ENCODE measurements at places on chromosomes 4 and X.

DNA sequence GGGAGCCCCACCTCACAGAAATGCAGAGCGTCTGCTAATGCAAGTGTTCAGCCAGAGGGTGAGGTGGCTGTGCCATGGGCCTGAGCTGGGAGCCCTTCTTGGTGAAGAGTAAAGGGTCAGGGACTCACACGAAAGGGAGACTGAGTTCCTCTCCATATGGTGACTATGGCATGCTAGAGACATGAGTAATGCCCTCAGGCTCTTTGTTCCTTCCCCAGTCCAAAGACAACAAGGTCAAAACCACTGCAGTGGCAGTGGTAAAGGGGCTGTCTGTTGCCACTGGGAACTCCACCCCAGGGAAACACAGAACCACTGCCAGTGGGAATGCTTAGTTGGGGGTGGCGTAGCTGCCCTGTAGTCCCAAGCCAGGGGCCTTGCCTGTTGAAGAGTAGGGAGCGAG is 22.4 kb downstream of the RAB40AL start:
- peak; percentile 29 for DNase-seq

DNA sequence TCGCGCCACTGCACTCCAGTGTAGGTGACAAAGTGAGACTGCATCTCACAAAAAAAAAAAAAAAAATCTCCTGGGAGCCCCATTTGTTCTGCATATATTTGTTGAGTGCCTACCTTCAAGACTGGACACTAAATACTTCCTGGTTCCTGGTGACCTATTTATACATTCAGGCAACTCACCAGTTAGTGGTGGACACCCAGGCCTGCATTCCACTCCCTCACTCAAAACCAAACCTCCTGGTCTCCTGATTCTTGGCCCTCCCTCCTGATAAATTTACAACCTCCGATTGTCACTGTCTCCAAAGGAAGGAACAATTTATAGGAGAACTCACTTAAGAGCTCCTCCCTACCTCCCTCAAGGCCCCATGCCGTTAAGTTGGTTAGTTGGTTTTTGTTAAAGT is 3.1 kb downstream of the SYAP1 start:
- no peak for DNase-seq

DNA sequence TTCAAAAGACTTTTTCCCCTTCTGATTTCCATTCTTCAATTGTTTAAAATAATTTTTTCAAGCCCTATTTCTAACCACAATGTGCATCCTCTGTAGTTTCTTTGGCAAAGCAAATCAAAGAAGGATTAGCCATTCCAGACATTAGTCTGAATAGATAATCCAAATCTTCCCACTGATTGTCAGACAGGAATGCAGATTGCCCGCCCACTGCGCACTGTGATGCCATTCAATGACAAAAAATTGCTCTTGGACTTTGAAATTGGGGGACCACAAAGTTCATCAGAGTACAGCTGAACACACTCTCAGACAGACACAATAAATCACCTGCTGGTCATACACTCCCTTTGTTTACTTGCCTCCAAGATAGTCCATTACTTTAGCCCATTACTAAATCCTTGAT is 216.5 kb upstream of the DKK2 start:
- no peak for DNase-seq

- no peak for DNase-seq
These were observed 62.8 kb upstream of the DIAPH2 start for GRCh38 chrX:96621811-96622210.

GRCh38 chrX:2387614-2388239 is 113.0 kb downstream of the DHRSX start:
- no peak for DNase-seq

DNA sequence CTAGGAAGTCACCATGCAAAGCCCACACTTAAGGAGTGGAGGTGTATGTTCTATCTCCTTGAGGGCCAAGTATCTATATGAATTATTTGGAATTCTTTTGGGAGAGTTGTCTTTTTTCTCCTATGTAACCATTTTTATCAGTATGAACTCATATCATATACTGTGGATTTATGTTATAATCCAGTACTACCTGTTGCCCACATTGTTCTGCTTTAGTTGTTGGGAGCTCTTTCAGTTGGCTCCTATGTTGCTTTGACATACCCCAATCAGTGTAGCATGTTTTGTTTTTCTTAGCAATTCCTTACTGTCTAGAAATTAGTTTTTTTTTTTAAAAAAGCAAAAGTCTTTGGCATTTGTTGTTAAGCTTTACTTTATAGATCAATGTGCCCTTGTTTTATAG is 13.0 kb downstream of the UCHL1 start:
- no peak for DNase-seq

GRCh38 chrX:39957816-39958566 is 139.8 kb downstream of the BCOR start:
- no peak for DNase-seq

DNA sequence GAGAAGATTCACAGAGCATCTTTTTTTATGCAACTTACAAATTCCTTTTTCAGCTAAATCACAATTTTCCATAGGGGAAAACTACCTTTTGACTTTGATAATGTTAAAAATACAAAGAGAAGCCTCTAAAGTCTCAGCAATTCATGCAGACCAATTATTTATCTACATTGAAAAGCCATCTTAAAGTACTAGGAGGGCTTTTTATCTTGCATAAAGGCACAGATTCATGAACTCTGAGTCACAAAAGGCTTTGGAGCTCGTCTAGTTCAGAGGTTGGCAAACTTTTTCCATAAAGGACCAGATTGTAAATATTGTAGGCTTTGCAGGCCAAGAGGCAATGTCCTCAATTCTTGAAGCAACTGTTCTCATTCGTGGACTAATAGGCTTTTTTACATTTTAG is 210.4 kb upstream of the HDX start:
- DNase-seq = no peak

DNA sequence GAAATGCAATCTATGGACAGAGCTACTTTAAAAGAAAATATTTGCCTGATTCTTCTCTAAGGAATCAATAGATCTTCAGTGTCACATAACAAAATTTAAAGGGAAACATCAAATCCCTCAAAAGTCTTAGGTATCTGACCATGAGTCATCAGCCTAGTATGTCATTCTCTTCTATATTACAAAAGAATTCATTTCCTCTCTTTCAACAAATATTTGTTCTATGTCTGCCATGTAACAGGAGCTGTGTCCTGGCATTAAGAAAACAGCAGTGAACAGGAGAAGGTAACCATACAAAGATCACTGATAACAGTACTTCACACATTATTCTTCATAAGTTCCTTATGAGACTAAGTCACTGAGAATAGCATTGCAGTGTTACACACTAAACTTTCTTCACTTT is 243.6 kb upstream of the DKK2 start:
- DNase-seq = no peak

DNA sequence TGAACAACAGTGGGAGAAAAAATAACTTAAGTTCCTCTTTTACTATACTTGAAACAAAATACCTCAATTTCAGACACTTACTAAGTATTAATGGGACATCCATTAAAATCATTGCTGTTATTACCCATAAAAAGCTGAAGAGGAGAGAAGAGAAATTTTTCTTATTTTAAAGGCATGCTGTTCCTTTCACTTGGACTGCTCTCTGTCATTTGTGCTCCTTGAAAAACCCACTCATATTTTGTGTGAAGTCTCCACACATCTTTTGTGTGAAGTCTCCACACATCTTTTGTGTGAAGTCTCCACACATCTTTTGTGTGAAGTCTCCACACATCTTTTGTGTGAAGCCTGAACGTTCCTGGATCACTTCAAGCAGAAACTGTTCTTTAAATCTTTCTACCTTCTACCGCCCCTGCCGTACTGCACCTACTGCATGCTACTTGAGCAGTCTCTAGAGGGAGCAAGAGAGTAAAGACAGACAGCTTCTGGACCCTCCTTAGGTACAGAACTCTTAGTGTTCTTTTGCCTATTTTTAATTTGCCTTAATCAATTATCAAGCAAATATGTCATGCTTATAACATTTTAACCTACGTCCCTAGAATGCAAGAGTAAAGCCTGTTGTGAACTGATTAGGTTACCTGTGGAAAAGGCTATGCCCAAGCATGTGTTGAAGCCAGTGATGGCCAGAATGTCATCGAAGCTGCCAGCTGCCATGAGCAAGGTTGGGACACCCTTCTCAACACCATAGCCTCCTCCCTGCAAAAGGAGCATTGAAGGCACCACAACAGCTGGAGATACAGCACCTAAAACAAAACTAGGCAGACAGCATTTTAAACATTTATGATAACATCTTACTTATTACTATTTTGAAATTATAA is 27.1 kb upstream of the SLC9B1 start:
- DNase-seq = peak; percentile 59

DNA sequence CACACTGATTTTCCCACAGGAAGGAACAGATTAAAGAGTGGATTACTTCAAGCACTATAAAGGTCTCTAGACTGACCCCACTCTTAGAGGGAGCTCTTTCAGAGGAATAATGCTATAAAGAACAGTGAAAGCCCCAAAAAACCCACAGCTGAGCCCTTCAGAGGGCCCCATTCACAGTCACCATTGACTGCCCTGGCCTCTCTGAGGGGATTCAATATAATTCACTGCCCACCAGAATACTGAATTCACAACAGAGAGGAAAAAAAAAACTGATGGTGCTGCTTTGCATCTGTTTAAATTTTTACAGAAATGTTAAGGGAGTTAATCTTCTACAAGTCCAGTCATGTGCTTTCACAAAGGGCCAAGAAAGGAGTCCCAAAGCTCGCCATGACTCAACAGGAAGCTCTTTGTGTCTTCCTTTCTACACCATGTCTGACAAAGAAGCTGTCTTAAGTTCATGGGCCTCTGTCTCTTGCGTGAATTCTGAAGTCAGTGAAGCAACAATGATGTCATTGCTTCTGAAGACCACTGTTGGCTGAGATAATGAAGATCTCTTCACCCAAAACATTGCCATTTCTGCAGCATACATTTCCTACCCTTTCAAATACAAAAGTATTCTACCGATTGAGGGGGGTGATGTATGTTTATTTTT is 174.9 kb downstream of the ADAMTS3 start:
- DNase-seq = no peak

DNA sequence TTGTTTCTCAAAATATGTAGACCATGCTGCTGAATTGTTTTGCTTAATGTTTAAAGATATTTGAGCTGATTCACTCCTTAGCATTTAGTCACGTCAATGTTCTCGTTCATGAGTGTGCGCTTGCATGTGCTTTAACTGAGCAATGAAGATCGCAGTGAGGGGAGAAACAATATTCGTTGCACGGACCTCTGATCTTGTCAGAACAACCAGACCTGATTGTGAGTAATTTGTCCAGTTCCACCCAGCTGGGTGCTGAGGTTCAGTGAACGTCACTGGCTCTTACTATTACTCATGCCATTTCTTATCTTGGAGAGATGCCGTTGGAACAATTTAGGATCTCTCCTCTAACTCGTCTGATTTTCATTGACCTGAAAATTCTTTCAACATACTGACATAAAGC is 15.0 kb upstream of the PRKX start:
- no peak for DNase-seq

GRCh38 chr4:32840461-32841189 is 2120.5 kb downstream of the PCDH7 start:
- DNase-seq = peak; percentile 16

DNA sequence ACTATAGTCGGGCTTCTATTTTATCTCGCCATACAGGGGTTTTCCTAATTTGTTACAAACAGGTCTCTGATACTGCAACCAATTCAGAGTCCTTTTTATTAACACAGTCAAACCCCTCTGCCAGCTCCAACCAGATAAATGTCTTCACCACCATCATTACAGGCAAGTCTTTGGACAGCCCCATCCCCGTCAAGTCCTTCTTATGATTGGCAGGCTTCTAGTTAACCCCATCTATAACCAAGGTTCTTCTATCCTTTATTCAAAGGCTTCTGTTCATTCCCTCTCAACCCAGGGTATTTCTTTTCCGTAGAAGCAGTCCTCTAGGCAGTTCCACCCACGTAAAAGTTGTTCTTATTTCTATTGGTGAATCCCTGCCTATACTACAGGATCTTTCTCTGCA is 29.9 kb upstream of the FOXR2 start:
- DNase-seq = no peak

DNA sequence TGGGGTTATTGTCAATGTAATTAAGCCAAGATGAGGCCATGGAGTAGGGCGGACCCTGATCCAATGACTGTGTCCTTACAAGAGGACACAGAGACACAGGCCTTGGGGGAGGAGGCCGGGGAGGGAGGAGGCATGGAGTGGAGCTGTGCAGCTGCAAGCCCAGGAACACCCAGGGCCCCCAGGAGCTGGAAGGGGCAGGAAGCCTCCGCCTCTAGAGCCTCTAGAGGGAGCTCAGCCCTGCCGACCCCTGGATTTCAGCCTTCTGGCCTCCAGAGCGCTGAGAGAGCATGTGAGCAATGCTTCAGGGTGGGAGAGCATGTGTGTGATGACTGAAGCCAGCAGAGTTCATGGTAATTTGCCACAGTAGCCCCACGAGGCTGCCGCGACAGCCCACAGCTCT is 234.6 kb downstream of the AFAP1 start:
- DNase-seq = no peak

- DNase-seq = no peak
These were observed 394 bp downstream of the MED14 start for GRCh38 chrX:40734971-40735324.

- no peak for DNase-seq
These were observed 48.6 kb downstream of the ACOX3 start for GRCh38 chr4:8391972-8392371.

- DNase-seq = no peak
These were observed 928 bp downstream of the GYG2 start for GRCh38 chrX:2829469-2830246.

GRCh38 chrX:85561231-85561630 is 181.8 kb upstream of the POF1B start:
- DNase-seq = no peak

GRCh38 chrX:31302573-31303075 is 230.8 kb upstream of the FTHL17 start:
- no peak for DNase-seq

DNA sequence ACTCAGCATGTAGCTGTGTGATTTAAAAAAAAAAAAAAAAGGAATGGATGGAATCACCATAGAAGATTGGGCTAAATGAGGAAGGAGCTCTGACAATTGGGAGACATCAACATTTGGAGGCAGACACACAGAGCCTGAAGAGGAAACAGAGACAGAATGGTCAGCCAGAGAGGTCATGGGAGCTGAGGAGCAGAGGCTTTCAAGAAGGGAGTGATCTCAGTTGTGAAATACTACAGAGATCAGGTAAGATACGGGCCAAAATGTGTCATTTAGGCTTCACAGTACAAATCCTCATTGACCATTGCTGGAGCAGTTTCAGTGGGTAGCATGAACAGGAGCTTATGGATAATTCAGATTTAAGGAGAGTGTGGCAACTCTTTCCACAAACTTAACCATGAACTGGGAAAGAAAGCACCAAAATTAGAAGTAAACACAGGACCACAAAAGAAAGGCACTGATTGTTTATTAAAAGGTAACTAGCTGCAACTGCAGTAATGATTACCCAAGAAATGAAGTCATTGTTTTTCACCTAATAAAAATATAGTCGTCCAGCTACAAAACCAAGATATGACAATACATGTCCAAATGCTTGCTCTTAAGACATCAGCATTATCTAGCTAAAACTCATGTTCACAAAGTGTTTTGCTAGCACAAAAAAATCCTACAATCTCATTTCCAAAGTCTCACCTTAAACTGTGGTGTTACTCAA is 203.2 kb downstream of the DHX15 start:
- no peak for DNase-seq
